ENCODE measurements at places on chromosomes 2 and 18. TPM values are rescaled to one million over a fixed set of nuclear protein-coding genes. Genes with fewer than 3 reads are reported as not detected.

Gene LRRC30
- total RNA-seq = not detected

DNA sequence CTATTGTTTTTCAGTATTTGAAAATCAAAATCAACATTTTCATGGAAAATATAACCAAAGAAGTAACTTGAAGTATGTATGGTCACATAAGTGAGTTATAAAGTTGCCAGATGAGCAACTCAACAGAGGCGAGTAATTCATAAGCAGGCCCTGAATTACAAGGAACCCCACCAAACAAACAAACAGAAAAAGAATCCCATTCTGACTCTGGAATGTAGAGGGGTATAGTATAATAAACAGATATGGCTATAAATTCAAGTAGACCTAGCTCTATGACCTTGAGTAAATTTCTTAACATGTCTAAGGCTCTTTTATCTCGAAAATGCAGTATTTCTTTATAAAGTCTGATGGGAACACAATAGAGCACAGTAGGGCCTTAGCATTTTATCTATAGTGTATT lies 4.7 kb upstream of the CDH2 start:
- no peak for DNase-seq
- H3K4me3 ChIP-seq = no peak overlapping the region
- no peak overlapping the region for H3K27ac ChIP-seq

Gene ANKRD30B
- total RNA-seq = not detected

Gene SIX2
- 35.0 TPM for total RNA-seq

DNA sequence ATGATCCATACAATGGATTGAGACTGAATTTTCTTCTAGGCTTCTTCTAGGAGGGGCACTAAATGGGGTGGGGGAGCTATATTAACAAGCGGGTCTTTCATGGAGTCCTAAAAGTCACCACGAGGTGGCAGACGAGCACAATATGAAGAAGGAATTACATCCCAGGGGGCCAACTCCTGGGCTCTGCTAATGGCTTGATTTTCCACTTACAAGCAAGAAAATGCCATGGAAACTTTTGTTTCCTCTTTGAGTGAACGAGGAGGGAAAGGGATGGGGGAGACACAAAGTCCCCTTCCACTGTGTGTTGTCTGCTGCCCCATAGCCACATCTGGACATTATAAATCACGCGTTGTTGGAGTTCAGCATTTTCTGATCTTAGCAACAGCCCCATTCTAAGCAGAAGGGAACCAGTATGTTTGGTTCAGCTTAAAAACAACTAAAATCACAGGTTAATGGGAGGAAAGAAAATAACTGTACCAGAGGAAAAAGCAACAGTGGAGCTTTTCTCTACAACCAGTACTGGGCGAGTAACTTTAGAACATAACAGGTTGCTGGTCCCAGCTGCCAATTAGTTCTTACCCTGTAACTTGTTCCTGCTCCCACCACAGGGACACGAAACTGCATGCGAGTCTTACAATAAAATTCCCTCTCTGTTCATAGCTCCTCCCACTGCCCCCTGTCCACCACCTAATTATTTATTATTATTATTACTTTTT lies 285.0 kb upstream of the PARD3B start:
- H3K4me1 ChIP-seq = peaks cover 11% of the 10 kb centered on the region
- no peak overlapping the region for H3K27ac ChIP-seq
- H3K36me3 ChIP-seq = no peaks in the 10 kb centered on the region

All from chondrocyte (in vitro differentiated cells).